ENCODE measurements at places on chromosomes 5 and 9. TPM values are rescaled to one million over a fixed set of nuclear protein-coding genes. Genes with fewer than 3 reads are reported as not detected.

RANBP17 gene
- total RNA-seq: not detected

CCDC180 gene
- total RNA-seq: 15.1 TPM

GRCh38 chr9:133494636-133495326 lies 15.9 kb upstream of the SLC2A6 start:
- no peak for DNase-seq
- no peaks in the 10 kb centered on the region for H3K4me1 ChIP-seq
- H3K36me3 ChIP-seq: no peaks in the 10 kb centered on the region
- no peak overlapping the region for H3K27ac ChIP-seq

MRPS2 gene
- 19.4 TPM for total RNA-seq

- no peak overlapping the region for H3K27ac ChIP-seq
- H3K4me1 ChIP-seq: no peaks in the 10 kb centered on the region
- no peak for DNase-seq
- no peak overlapping the region for H3K4me3 ChIP-seq
- no peaks in the 10 kb centered on the region for H3K36me3 ChIP-seq
- no peaks in the 10 kb centered on the region for H3K27me3 ChIP-seq
Observed at GRCh38 chr5:115151208-115151805, 18.4 kb downstream of the TRIM36 start.

DNA sequence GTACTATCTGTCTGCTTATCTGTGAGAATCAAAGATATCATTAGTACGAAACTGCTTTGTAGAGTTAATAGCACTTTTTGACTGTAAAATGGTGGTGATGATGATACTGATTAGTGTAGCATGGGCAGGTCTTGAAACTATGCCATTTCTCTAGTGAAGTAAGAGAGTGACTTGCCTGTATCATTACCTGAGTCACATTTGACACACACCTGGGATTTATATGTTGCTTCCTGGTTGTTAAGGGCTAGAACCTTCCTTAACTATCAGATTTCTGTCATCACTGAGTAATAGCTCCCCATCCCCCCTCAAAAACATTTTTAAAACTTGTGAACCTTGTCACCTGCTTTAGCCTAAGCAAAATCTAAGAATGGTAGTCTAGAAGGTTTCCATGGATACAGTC lies 135.6 kb upstream of the RORB start:
- DNase-seq: no peak
- no peaks in the 10 kb centered on the region for H3K27me3 ChIP-seq
- no peak overlapping the region for H3K4me3 ChIP-seq
- no peak overlapping the region for H3K27ac ChIP-seq

- H3K27me3 ChIP-seq: no peaks in the 10 kb centered on the region
- H3K27ac ChIP-seq: no peak overlapping the region
- H3K4me1 ChIP-seq: no peaks in the 10 kb centered on the region
- no peak overlapping the region for H3K4me3 ChIP-seq
Observed at GRCh38 chr9:107627781-107628180, 138.2 kb upstream of the KLF4 start.

TMEM174 gene
- total RNA-seq: not detected

GZMA gene
- total RNA-seq: 10.9 TPM

DNA sequence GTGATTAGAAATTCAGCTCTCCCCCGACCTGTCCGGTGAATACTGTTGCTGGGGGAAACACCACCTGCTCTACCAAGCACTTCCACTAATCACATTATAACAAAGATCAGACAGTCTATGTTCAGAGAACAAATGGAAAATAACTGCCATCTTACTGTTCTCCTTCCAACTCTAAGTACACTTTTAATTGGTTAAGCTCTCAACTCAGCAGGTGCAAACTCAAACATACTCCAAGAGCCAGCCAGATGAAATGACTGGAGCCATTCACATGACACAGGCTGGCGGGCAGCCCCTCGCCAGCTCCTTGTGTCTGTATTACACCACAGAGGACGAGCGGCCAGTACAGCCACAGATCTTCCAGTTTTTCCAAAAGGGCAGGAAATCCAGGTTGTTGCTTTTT lies 16.1 kb downstream of the LIFR start:
- no peaks in the 10 kb centered on the region for H3K36me3 ChIP-seq
- no peak for DNase-seq
- H3K27ac ChIP-seq: no peak overlapping the region

GRCh38 chr9:115757461-115757860 lies 396.1 kb upstream of the PAPPA start:
- no peak overlapping the region for H3K27ac ChIP-seq
- no peaks in the 10 kb centered on the region for H3K4me1 ChIP-seq
- no peaks in the 10 kb centered on the region for H3K36me3 ChIP-seq
- no peaks in the 10 kb centered on the region for H3K27me3 ChIP-seq
- no peak for DNase-seq

- H3K4me1 ChIP-seq: no peaks in the 10 kb centered on the region
- no peak overlapping the region for H3K4me3 ChIP-seq
- no peaks in the 10 kb centered on the region for H3K27me3 ChIP-seq
- no peaks in the 10 kb centered on the region for H3K36me3 ChIP-seq
Observed at GRCh38 chr5:135008556-135008955, 25.5 kb downstream of the PITX1 start.

PCDHGB5 gene
- total RNA-seq: 0.42 TPM

DNA sequence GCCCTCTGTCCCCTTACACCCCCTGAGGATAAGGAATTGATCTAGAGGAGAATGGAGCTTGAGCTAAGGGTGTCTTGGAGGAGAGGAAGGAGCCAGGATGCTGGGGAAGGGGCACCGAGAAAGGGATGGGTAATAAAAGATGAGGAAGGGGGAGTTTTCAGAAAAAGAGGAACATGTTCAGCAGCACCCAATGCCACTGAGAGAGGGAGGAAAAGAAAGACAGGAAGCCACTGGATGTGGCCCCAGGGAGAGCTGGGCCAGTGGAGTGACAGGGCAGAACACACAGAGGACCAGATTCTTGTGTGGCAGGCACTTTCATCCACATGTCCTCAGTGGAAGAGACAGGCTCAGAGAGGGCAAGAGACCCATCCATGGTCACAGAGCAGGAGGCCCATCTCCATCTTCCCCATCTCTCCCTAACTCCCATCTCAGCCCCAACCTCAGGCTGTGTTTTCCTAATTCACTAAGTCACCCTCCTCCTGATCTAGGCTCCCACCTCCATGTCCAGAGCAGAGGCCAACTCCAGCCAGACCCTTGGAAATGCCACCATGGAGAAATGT lies 7.2 kb downstream of the PFN3 start:
- no peak overlapping the region for H3K27ac ChIP-seq
- H3K4me1 ChIP-seq: peaks cover 24% of the 10 kb centered on the region
- no peaks in the 10 kb centered on the region for H3K27me3 ChIP-seq
- no peak for DNase-seq

- H3K36me3 ChIP-seq: no peaks in the 10 kb centered on the region
- no peaks in the 10 kb centered on the region for H3K27me3 ChIP-seq
- no peaks in the 10 kb centered on the region for H3K4me1 ChIP-seq
- no peak overlapping the region for H3K4me3 ChIP-seq
- no peak for DNase-seq
Observed at GRCh38 chr5:169083394-169084018, 217.4 kb downstream of the SLIT3 start.

LCN9 gene
- not detected for total RNA-seq

DNA sequence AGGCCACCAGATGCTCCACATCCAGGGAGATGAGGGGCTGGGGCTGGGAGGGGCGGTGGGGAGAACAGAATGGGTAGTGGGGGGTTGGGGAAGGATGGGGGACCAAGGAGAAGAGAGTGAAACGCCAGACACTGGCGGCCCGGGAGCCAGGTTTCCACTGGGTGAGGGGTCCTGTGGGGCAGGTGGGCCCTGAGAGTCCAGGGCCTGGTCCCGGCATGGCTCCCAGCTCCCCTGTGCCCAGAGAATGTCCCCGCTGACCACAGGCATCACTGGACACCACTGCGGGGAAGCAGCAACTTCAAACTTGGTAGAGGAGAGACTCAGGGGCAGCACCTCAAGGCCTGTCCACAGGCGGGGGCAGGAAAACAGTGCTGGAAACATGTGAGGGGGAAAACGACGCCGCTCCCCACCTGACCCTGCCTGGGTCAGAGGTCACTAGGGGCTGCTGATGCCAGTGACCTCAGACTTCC lies 13.2 kb downstream of the NINJ1 start:
- no peak overlapping the region for H3K27ac ChIP-seq
- no peaks in the 10 kb centered on the region for H3K36me3 ChIP-seq
- no peak overlapping the region for H3K4me3 ChIP-seq
- H3K27me3 ChIP-seq: no peaks in the 10 kb centered on the region
- H3K4me1 ChIP-seq: peaks cover 9% of the 10 kb centered on the region

GRCh38 chr5:178244576-178244975 lies 12.0 kb upstream of the PHYKPL start:
- H3K4me1 ChIP-seq: peaks cover 20% of the 10 kb centered on the region
- no peak overlapping the region for H3K27ac ChIP-seq
- H3K4me3 ChIP-seq: no peak overlapping the region
- no peaks in the 10 kb centered on the region for H3K27me3 ChIP-seq

DNA sequence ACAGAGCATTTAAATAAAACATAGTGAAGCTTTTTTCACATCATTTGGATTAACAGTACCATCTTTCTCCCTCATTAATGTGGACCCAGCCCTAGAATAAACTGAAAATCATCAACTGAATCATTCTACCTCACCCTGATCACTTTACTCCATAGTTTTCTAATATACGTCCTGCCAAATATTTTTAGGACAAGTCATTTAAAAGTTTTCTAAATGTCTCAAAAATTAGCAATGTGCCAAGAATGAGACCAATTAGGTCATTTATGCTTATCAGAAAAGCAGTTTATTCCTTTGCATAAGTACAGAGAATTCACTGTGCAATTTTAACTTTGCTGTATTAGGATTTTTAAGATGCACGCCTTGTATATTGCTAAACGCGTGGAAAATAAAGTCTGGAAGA lies 284.4 kb downstream of the PIK3R1 start:
- H3K4me3 ChIP-seq: no peak overlapping the region
- no peaks in the 10 kb centered on the region for H3K36me3 ChIP-seq
- no peak overlapping the region for H3K27ac ChIP-seq
- no peak for DNase-seq
- H3K27me3 ChIP-seq: no peaks in the 10 kb centered on the region
- H3K4me1 ChIP-seq: no peaks in the 10 kb centered on the region

AGXT2 gene
- total RNA-seq: not detected

GRCh38 chr9:97726716-97727115 lies 29.6 kb upstream of the XPA start:
- H3K4me1 ChIP-seq: no peaks in the 10 kb centered on the region
- no peak overlapping the region for H3K4me3 ChIP-seq
- no peak overlapping the region for H3K27ac ChIP-seq
- peaks cover 2% of the 10 kb centered on the region for H3K27me3 ChIP-seq

- H3K4me3 ChIP-seq: no peak overlapping the region
- no peaks in the 10 kb centered on the region for H3K36me3 ChIP-seq
- no peaks in the 10 kb centered on the region for H3K4me1 ChIP-seq
- H3K27me3 ChIP-seq: no peaks in the 10 kb centered on the region
Observed at GRCh38 chr9:135749171-135750045, 47.4 kb downstream of the KCNT1 start.

- no peak overlapping the region for H3K4me3 ChIP-seq
- no peaks in the 10 kb centered on the region for H3K27me3 ChIP-seq
- no peak overlapping the region for H3K27ac ChIP-seq
- no peaks in the 10 kb centered on the region for H3K4me1 ChIP-seq
- no peaks in the 10 kb centered on the region for H3K36me3 ChIP-seq
- DNase-seq: no peak
Observed at GRCh38 chr9:115204904-115205453, 87.0 kb upstream of the TNC start.

DNA sequence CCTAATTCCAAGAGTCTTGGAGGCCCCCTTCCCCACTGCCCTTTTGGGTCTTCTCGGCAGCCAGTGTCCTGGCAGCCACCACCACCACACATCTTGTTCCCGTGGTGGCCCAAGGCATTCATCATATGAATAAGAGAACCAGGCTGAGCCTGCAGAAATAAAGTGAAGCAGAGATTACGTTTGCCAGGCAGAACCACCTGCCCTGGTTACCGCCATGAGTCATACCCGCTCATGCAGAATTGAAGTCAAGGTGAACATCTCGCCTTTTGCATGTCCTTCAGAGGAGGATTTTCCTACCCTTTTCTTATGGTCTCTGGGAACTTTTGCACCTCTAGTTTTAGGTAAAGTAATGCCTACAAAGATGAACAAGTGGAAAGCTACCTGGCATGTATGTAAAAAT lies 119.5 kb upstream of the LMX1B start:
- no peaks in the 10 kb centered on the region for H3K27me3 ChIP-seq
- no peak for DNase-seq
- no peak overlapping the region for H3K27ac ChIP-seq
- H3K36me3 ChIP-seq: no peaks in the 10 kb centered on the region

GRCh38 chr5:24475101-24475500 lies 169.7 kb downstream of the CDH10 start:
- H3K27ac ChIP-seq: no peak overlapping the region
- no peaks in the 10 kb centered on the region for H3K4me1 ChIP-seq
- H3K36me3 ChIP-seq: no peaks in the 10 kb centered on the region
- DNase-seq: no peak

GRCh38 chr5:38344891-38345290 lies 86.5 kb downstream of the EGFLAM start:
- no peaks in the 10 kb centered on the region for H3K4me1 ChIP-seq
- no peak overlapping the region for H3K4me3 ChIP-seq
- H3K27ac ChIP-seq: no peak overlapping the region
- no peaks in the 10 kb centered on the region for H3K36me3 ChIP-seq

DNA sequence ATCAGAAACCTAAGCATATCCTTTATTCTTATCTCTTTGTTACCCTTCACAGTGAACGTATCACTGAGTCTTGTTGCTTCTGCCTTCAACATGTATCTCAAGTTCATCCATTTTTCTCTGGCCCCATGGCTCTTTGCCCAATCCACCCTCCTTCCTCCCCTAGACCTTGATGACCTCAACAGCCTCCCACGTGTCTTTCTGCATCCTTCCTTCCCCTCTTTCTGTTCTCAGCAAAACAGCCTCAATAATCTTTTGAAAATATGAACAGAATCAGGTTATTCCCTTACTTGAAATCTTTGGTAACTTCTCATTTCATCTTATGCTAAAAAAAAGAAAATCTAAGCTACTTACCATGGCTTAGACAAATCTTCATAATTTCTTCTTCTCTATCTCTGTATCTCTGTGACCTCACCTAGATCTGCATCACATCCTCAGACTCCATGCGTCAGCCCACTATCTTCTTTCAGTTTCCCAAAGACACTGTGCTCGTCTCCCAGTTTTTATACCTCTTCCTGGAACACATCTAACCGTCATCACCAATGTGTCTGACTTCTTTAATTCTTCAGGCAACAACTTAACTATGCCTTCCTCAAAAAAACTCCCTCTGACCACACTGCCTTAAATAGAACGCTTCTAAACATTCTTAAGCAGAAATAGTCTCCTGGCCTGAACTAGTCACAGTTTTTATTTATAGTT lies 208.0 kb downstream of the PARP8 start:
- H3K27me3 ChIP-seq: no peaks in the 10 kb centered on the region
- no peaks in the 10 kb centered on the region for H3K4me1 ChIP-seq
- H3K36me3 ChIP-seq: no peaks in the 10 kb centered on the region
- no peak overlapping the region for H3K27ac ChIP-seq
- H3K4me3 ChIP-seq: no peak overlapping the region
- no peak for DNase-seq

GRCh38 chr9:122394265-122395125 lies 23.7 kb downstream of the PTGS1 start:
- H3K4me1 ChIP-seq: no peaks in the 10 kb centered on the region
- DNase-seq: no peak
- H3K4me3 ChIP-seq: no peak overlapping the region
